HCT116 (cell line): ENCODE measurements at places on chromosomes 6 and 20.

GRCh38 chr20:11001764-11002540, 328.2 kb upstream of the JAG1 start:
- DNase-seq: peak; percentile 95
- no peaks in the 10 kb centered on the region for H3K36me3 ChIP-seq
- peaks cover 24% of the 10 kb centered on the region for H3K4me1 ChIP-seq
- H3K27ac ChIP-seq: peak overlapping the region; percentile 49
- H3K4me3 ChIP-seq: peak overlapping the region; percentile 32

DNA sequence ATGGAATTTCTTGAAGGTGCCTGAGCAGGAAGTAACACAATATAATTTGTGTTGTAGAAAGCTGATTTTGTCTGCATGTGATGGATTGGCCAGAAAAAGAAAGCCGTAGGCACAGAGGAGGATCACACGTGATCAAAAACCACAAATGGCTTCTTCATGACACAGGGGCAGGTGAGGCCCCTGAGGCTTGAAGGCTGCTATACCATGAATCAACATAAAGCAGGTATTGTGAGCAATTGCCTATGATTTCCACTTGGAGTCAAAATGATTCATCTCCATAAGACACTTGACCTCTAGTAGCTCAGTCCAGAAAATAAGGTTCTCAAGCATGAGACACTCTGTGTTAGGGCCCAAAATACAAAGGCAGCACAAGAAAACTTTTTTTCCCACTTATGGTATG, 42.4 kb upstream of the EYA4 start:
- H3K36me3 ChIP-seq: no peaks in the 10 kb centered on the region
- H3K4me1 ChIP-seq: no peaks in the 10 kb centered on the region
- DNase-seq: peak; percentile 8
- peaks cover 19% of the 10 kb centered on the region; the same call in 1 of the 2 replicates for H3K27me3 ChIP-seq
- no peak overlapping the region for H3K27ac ChIP-seq
- no peak overlapping the region for H3K4me3 ChIP-seq

- no peaks in the 10 kb centered on the region for H3K27me3 ChIP-seq
- DNase-seq: no peak
- H3K27ac ChIP-seq: no peak overlapping the region
- H3K4me1 ChIP-seq: no peaks in the 10 kb centered on the region
Observed at GRCh38 chr6:12419631-12420272, 129.6 kb downstream of the EDN1 start.

GRCh38 chr6:53214172-53214571, 65.5 kb upstream of the GCM1 start:
- H3K4me1 ChIP-seq: no peaks in the 10 kb centered on the region
- H3K27me3 ChIP-seq: no peaks in the 10 kb centered on the region
- H3K4me3 ChIP-seq: no peak overlapping the region
- no peaks in the 10 kb centered on the region for H3K36me3 ChIP-seq

DNA sequence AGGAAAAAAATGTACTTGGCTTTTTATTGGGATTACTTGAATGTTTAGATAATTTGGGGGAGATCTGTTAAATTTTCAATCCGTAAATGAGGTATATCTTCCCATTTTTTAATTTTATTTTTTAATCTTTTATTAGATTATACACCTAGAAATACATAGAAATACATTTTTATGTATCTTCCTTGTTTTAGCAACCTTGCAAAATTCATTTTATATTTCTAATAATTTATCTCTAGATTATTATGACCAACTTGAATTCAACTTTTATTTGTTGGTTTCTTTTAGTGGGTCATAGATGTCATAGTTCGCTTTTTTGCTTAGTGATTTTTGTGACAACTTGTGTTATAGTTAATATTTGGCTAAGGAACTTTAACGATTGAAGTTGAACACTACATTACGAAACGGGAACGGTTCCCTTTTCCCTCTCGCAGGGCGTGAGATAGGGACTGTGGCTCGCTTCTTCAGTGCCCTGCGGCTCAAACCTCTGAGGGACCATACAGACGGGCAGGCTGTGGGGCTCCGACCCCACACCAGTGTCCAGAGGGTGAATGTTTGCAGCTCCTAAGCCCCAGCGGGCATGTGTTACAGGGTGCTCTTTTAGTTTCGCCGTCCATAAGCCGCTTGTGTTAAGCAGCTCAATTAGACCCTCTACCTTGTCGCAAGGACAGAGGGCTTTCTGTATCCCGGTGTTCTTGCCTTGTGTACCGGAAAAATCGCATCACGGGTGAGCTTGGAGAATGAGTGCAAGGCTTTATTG, 53.8 kb downstream of the PRND start:
- H3K27me3 ChIP-seq: no peaks in the 10 kb centered on the region
- no peak overlapping the region for H3K27ac ChIP-seq
- no peak for DNase-seq
- H3K4me3 ChIP-seq: no peak overlapping the region
- H3K4me1 ChIP-seq: no peaks in the 10 kb centered on the region

DNA sequence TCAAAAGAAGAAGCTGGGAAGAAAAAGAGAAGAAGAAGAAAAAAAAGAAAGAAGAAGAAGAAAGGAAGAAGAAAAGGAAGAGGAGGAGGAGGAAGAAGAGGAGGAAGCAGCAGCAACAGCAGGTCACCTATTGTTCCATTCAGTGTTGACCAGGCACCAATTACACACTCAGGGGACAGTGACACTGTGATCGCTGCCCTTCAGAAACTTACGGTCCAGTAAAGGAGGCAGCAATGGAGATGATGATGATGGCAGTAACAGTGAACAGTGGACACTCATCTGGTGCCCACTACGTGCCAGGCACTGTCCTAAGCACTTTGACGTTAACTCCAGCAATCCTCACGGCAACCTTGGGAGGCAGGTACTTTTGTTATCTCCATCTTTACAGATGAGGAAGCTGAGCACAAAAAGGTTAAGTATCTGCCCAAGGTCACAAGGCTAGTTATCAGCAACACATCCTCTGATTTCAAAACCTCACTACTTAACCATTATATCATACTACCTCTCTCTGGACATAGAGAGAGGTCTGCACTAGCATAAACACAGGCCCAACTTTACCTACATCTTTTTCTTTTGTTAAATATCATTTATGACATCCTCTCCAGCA, 83.2 kb downstream of the SLC22A23 start:
- H3K4me1 ChIP-seq: peaks cover 48% of the 10 kb centered on the region
- H3K4me3 ChIP-seq: no peak overlapping the region
- no peaks in the 10 kb centered on the region for H3K27me3 ChIP-seq
- no peaks in the 10 kb centered on the region for H3K36me3 ChIP-seq
- H3K27ac ChIP-seq: no peak overlapping the region
